Hepatic stellate cell (primary cell): ENCODE measurements at places on chromosomes 1 and 21.

DNA sequence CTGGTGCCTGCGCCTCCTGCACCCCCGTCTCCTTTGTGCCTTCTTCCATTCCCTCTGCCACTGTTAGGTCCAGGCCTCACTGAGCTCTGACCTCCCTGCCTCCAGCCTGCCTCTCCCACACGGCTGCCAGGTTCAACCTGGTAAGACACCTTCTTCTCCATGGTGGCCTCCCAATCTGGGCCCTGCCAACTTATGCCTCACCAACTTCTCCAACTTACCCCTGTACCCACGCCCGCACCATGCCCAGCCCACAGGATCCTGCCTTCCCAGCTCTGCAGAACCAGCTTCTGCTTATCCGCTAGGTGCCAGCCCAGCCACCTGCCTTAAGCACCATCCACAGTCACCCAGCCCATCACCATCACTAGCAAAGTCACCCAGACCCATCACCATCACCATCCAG, 37.2 kb downstream of the PDE9A start:
- DNase-seq = no peak

DNA sequence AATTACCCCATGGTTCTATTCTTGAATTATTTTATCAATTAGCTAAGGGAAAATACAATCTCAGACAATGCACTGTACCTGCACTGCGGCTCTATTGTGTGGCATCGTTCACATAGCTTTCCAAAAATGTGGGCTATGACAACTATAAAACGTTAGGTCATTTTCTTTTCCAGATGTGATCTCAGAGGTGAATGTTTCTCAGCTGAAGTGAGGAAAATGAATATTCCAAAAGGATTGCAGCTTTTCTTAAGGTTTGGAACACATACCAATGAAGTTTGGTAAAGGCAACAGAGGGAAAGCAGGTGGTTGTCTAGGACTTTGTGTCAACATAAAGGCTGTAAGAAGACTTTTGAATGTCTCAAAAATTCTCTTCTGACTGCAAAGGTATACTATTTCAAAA, 105.5 kb downstream of the NRIP1 start:
- no peak for DNase-seq

DNA sequence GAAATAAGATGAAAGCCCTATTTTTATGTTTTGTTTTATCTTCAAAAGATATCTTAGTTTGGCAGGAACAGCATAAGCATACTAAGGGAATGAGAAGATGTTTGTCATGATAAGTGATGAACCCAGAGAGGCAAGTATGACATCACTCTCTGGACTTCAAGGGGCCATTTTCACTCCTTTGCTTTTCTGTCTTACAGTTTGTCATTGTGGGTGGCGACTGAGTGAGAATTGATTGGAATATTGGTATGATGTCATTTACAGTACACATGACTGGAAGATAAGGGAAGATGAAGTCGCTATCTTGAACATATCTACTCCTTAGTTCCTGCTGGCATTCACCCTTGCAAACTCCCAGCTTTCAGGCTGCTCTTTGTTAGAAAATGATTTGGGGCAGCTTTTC, 258.1 kb upstream of the RAB4A start:
- no peak for DNase-seq

GRCh38 chr1:52627028-52627427, 5.9 kb upstream of the SHISAL2A start:
- no peak for DNase-seq

- no peak for DNase-seq
Measured at GRCh38 chr1:242827538-242827937, 303.0 kb upstream of the PLD5 start.

DNA sequence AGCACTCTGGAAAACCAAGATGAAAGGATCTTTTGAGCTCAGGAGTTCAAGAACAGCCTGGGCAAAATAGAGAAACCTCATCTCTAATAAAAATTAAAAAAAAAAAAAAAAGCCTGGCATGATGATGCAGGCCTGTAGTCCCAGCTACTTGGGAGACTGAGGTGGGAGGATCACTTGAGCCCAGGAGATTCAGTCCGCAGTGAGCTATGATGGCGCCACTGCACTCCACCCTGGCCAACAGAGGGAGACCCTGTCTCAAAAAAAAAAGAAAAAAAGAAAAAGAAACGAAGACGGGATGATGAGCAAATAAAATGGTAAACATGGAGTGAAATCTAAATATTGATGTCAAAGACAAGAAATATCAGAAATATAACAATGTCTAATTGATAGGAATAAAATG, 31.6 kb downstream of the ATP2B4 start:
- DNase-seq = no peak

DNA sequence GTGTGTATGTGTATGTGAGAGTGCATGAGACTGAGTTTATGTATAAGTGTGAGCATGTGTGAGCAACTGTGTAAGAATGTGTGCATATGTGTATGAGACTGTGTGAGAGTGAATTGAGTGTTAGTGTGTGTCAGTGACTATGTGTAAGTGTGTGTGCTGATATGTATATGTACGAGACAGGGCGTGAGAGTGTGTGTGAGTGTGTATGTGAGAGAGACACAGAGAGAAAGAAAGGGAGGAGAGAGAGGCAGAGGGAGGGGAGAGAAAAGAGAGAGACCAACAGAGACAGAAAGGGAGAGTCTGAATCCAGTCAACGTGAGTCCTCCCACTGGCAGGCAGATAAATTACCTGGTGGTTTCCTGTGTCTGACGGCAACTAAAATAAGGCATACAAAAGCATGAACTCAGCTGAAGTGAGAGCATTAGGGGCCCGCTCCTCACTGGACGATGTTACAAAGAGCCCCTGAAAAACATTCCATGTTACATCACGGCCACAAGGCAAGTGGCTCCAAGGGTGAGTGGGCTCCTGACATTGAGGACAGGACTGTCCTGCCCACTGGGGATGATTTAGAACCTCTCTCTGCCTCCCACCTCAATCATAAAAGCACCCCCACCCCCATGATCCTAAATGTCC, 66.6 kb upstream of the TIAM1 start:
- DNase-seq = no peak

DNA sequence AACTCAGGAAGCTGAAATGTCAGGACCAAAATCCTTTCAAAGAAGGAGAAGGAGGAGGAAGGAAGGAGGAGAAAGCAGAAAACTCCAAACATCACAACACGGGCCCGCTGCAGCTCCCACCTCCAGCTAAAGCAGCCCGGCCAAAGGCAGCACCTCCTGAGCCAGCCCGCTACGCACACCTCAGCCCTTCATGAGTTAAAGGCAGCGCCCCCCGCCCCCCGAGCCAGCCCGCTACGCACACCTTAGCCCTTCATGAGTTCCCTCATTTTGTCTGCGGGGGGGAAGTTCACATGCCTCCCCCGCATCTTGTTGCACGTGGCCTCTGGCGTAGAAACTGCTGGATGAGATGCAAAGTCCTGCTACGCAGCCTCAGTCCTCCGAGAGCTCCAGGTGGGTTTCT, 90.7 kb upstream of the ARHGEF16 start:
- no peak for DNase-seq

DNA sequence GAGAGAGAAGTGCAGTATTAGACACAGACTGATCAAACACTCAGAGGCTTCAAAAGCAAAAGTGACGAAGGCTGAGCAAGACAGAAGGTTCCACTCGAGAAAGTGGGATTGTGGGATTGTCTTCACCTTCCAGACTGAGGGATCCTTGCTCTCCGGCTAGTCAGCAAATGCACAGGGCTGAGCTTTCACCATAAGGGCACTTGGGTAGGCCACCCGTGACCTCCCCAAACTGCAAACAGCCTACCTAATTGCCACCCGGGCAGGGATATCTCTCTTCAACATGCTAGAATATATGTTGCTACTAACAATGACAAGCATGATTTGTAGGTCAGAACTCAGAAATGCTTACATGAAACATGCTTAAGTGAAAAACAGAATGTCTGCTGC, 35.3 kb upstream of the RIPK4 start:
- no peak for DNase-seq

DNA sequence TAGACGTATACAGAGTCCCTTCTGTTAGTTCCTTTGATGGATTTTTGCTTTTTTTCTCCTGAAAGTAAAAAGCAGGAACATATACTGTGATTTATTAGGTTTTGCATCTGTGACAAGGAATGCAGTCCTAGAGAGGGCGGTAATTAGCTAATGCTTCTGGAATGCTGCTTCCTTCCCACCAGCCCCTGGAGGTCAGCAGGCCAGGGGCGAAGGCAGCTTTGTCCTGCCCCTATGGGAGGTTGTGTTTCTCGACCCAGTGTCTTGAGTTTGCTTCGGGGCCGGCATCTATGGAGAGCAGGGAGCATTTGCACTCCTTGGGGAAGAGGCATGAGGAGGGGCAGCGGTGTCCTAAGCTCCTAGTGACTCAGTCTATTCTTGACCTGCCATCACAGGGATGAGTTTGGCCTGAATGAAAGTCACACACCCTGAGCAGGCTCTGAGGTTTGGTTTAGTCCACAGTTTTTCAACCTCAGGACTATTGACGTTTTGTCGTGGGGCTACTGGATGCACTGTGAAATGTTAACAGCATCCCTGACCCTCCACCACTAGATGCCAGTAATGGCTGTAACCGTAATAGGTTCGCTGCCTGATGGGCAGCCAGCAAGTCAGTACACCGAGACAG, 85.0 kb upstream of the KCNJ15 start:
- peak; percentile 21 for DNase-seq

DNA sequence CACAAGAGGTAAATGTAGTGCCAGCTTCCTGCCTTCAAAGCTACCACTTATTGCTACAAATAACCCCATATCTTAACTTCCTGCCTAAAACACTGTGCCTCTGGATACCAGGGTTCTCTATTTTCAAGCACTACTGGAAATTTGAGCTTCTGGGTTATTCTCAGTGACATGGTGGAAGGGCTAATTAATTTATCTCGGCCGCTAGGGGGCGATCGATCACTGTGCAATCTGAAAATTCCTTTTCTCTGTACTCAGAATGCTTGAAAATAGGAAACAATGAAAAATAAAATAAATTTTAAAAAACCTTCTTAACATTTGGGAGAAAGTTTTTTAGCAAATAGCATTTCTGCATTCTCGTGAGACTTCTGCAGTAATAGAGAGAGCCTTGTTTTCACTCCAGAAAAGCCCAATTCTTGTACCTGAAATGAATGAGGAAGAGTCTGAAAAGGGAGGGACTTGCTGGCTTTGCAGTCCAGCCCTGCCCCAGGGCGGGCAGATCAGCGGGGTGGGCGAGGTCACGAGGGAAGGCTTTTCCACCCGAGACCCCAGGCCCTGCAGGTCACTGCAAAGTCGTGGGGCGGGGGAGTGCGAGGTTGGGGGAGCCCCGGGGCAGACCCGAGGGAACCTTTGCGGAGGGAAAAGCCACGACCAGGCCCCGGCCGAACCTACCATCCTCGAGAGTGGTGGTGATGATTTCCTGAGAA, 276.7 kb downstream of the PCP4 start:
- peak; percentile 19 for DNase-seq

DNA sequence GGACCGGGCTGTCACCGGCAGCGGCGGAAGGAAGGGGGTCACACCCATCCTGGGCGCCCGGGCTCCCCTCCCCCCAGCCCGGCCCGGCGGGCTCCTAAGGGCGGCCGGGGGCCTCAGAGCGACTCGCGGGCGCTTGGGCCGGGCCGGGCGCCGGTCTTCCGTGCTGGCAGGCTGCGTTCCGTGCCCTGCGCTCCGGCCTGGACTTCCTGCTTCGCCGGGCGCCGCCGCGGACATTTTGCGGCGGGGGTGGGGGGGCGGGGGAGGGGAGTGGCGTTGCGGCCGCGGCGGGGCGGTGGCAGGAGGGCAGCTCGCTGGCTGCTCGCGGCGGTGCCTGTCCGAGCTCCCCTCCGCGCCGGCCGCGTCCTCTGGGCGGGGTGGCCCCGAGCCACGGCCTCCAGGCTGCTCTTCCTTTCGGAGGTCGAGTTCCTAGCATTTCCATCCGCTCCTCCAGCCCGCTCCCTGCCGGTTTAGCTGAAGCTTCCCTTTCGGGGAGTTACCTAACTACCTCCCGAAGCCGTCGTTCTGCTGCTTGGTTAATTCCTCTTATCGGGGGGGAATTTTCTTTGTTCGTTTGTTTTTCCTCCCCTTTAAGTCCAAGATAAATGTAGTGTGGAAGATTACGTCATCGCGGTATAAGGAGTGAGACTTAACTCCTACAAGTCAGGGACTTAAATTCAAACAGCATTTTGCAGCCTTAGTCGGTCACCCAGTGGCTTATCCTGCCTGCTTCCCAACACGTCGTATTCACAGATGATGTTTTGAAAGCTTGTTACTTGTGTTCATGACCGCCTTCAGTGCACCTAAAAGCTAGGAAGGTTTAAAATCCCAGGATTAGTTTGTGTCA, 730 bp downstream of the CDC42 start:
- DNase-seq = peak; percentile 68

DNA sequence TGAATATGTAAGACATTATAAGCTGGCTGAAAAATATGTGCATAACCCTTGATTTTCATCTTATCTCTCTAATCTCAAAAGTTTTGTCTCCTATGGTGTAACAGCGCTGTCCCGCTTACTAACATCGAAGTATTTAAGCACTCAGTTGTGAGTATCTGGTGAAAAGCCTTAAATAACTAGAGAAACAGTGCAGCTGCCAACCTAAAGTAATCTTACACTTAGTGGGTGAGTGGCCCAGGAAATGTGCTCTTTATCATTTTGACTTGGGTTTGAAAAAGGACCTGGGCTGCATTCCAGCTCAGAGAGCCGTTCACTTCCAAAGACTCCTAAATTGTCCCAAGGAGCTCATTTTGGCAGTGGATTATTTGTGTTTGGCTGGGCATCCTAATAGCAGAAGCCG, 225.9 kb downstream of the SPATA17 start:
- no peak for DNase-seq

GRCh38 chr1:94247138-94248094, 10.0 kb upstream of the ARHGAP29 start:
- DNase-seq = peak; percentile 59
